ENCODE measurements at places on chromosomes 2 and 18.

DNA sequence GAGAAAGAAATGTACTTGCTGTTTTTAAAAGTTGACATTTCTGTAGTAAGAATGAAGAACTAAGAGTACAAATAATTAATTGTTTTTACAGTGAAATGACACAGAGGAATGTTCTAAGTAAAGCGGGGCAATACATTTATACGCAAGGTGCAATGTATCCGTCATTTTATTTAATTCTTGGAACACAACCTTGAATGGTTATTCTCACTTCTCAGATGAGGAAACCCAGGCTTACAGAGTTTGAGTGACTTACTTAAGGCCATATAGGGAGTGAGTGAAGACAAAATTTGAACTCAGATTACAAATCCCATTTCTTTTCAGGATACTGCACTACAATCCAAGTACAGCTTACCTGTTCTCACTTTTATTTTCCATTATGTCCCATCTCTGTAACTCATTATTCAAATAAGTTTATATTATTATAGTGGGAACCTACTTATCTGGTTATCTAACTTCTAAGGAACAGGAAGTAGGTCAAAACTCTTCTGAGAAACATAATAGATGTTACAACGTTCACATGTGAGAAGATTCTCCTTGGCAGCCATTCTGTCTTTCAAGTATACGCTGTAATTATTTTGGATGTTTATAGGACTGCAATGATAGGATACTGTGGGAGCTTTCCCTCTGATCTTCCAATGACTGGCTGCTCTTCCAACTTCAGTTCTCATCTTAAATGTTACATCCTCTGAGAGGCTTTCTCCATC lies 12.3 kb upstream of the STK17B start:
- DNase-seq = no peak

DNA sequence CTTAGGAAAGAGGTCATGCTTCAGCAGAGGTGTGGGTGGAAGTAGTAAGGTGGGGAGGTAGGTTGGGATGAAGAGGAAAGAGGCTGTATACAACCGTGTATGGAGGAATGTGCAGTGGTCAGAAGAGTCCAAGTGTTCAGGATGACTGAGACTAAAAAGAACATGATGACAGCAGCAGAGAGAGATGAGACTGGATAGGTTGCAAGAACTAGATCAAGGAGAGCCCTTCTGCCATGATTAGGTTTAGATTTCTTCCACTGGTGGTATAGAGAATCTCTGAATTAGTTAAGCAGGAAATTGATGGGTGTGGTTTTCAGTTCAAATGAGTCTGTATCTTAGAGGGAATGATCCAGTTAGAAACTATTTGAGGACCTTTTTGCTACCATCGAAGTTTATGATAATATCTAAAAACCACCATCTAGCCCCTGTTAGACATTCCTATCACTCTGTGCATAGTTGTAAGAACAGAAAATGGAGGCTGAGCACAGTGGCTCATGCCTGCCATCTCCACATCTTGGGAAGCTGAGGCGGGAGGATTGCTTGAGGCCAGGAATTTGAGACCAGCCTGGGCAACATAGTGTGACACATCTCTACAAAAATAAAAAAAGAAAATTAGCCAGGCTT lies 221.0 kb downstream of the LTBP1 start:
- DNase-seq = no peak

DNA sequence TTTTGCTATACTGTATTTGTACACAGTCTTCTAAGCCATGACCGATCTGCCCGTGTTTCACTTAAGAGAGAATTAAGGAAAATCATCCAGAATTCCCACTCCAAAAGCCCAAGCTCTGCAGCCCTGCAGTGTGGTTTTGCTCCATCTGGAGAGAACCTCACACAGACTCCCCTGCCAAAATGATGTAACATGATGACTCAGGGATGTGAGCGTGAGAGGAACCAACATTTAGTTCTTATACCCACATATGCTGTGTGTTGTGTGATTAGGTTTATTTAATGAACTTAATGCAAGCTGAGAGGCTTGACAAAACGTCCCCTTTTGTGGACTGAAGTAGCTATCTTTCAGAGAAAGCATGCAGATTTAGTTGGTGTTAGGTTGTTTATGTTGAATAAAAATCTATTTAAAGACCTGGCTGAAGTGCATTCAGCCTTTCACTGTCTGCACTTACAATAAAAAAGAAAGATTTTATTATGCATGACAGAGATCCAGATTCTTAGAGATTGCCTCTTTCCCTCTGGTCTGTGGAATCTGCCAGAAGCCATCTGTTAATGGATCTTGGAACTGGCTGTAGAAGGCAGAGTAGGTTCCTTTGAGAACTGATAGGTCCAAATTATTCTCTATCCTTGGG lies 6.3 kb downstream of the RAB12 start:
- no peak for DNase-seq

GRCh38 chr2:240563951-240564560 lies 3.9 kb downstream of the DUSP28 start:
- DNase-seq = no peak

- DNase-seq = peak; percentile 47
These were observed 4.0 kb upstream of the MREG start for GRCh38 chr2:216017365-216017764.

DNA sequence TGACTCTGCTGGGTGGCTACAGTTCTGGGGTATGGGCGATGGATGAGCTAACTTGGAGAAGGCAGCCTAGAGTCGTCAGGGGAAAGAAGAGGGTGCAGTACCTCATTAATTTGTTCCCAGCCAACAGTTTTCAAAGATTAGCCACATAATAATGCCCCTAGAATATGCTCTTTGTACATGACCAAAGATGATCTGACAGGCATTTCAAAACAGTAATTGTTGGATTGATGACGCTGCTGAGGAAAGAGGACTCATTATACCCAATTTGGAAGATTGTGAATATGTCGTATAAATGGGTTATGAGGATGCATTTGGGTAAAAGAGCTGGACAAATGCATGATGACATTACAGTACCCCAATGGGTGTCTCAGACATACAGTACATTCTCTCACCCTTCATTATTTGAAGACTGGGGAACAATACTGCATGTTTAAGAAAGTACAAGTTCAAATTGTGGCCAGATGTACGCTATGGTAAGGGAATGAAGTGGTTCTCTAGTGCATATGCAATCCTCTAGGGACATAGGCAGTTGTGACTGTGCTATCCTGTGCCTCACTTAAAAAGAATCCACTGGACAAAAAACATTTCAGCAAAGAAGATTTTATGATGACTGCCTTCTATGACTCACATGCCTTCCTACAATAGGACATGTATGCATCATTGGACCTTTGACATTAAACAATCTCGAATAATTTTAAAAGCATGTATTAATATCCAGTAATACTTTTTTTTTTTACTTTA lies 233.2 kb downstream of the CNTNAP5 start:
- DNase-seq = no peak

GRCh38 chr2:63763391-63763941 lies 78.2 kb upstream of the UGP2 start:
- DNase-seq = no peak

DNA sequence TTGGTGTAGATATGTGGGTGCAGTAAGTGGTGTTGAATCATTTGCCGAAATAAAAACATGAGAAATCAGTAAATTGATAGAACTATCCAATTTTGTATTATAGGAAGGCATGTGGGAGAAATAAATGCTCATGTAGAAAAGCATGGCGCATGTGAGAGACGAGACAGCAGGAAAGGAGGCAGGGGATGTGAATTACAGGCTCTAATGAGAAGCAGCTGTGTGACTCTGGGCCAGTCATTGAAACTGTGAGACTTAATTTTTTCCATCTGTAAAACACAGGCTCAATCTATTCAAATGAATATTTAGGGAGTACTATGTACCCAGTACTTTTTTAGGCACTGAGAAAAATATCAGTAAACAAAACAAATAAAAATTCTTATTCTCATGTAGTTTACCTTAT lies 42.6 kb upstream of the MAP3K20 start:
- DNase-seq = no peak

DNA sequence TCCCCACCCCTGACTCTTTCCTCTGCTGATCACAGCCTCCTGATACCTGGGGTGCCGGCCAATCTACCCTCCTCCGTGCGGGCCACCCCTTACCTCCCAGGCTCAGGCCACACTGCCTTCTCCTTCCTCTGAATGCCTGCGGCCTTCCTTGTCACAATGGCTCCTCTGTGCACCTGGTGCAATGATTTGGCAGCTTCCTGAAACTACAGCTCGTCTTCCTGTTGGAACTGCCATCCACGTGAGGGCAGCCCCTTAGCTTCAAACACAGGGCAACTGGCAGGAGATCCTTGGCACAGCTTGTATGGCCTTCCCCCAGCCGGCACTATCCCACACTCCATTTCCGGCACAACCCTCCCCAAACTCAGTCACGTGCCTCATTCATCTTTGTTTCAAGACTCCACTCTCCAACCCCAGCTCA lies 69.0 kb downstream of the STPG4 start:
- no peak for DNase-seq

- peak; percentile 71 for DNase-seq
These were observed 46.9 kb upstream of the USP14 start for GRCh38 chr18:111306-112014.

GRCh38 chr2:217361483-217361880 lies 501.6 kb upstream of the TNP1 start:
- no peak for DNase-seq

GRCh38 chr18:49609256-49610021 lies 47.6 kb downstream of the LIPG start:
- DNase-seq = no peak

- no peak for DNase-seq
These were observed 92.7 kb upstream of the ASAP2 start for GRCh38 chr2:9113916-9114315.

GRCh38 chr18:55918444-55918843 lies 330.5 kb upstream of the TCF4 start:
- DNase-seq = no peak

- DNase-seq = no peak
These were observed 1.6 kb downstream of the CD8A start for GRCh38 chr2:86788881-86789686.

GRCh38 chr2:181540421-181540820 lies 83.2 kb downstream of the ITGA4 start:
- no peak for DNase-seq

DNA sequence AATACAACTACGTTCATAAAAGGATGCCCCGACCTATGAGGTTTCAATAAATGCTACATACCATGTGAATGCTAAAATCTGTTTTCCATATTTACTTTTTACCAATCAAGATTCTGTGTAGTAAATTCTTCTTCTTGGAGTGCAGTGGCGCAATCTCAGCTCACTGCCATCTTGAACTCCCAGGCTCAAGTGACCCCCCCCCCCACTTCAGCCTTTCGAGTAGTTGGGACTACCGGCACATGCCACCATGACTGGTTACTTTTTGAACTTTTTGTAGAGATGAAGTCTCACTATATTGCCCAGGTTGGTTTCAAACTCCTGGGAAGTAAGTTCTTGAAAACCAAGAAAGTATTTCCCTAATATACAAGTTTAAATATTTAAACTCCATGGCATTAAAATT lies 14.4 kb upstream of the USP34 start:
- no peak for DNase-seq
